AG09309 (cell line): ENCODE measurements at places on chromosomes 2 and 18.

DNA sequence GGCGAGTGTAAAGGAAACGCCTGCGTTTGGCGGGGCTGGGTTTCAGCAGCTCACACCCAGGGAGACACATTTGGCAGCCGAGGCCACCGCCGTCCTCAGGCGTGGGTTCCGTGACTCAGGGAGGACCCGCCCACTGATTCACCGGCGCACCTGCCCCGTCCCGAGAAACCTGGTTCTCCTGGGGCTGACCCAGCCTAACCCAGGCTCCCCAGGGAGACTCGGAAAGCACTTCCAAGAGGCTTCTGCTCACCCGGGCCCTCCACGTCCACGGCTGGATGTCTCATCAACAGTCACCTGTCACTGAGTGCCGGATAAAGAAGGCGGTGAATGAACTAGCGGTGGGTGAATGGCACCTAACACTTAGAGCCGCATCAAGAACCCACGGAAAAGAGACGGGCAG, 126.4 kb upstream of the CTDP1 start:
- DNase-seq: no peak

- DNase-seq: no peak
Observed at GRCh38 chr2:151051574-151052220, 210.0 kb downstream of the RBM43 start.

GRCh38 chr2:86074811-86075210, 30.9 kb downstream of the POLR1A start:
- no peak for DNase-seq

DNA sequence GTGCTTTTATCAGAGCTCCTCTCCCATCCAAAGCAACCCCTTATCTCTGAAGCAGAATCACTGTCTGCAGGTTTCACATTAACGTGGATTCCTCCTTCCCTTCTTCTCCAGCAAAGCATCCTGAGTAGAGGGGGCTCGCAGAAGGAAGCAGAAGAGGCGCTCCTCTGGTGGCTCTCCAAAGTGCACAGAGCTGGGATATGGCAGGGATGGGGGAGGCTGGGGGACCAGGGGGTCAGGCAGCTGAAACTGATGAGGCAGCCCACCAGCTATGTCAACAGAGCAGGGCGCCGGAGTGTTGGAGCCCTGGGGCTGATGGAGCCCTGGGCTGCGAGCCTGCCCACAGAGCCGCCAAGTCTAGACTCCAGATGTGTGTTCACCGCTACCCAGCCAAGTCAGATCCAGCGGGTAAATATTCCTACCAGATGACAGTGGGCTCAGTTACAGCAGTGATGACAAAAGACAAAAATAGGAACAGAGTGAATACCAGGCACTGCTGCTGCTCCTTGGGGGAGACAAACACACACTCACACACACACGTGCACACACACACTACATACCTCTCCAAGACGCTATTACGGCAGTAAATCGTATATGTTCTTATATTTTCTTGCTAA, 678.3 kb upstream of the ID2 start:
- DNase-seq: peak; percentile 71

DNA sequence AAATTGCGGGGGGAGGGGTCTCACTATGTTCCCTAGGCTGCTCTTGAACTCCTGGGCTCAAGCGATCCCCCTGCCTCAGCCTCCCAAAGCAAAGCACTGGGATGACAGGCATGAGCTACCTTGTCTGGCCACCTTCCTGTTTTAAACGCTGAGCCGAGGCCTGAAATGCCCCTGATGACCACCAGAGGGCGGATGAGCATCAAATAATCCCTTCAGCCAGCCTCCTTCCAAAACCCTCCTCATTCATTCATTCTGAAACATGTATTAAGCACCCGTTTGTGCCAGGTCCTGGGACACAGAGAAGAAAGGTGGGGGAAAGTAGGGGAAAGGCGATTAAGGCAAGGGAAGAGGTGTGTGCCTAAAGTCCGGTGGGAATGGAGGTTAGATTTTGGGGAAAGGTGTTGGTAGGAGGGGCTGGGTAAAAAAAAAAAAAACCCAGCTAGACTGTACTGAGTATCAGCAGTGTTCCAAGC, 30.7 kb upstream of the PTMA start:
- peak; percentile 45 for DNase-seq

DNA sequence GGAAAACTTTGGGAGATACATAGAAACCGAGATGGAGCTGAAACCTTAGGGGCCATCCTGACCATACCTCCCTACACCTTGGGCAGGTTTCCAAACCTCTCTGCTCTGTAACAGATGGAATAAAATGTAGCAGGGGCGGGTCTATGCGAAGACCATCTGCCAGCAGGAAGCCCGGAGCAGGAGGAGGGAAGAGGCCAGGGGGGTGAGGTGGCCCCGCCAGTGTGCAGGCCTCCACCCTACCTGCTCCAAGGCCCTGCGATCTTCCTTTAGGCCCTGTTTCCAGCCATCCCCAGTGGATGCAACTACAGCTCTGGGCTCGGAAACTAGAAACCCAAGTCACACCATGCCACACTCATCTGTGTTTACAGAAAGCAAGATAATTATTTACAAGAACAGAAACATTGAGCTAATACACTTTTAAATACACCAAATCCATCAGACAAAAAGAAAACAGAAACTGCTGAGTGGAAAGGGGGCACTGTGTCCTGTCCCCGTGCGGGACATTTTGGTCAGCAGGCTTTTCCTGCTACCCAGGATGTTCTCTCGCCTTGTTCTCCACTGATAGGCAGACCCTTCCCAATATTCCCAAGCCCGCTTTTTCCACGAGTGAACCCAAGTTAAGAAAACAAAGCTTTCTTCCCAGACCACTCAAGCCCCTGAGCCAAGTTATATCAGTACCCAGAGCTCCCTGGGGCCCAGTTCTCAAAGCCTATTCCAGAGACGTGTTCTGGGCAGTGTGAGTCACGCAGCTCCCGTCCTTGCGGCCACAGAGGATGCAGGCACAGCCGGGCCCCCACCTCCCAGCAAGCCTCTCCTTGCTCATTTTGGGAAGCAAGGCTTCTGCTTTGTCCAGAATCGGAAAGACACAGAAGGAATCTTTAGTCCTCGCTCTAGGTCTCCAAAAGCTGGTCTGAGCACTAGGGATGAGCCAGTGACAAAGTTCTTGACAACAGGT, 17.3 kb downstream of the CIB4 start:
- DNase-seq: no peak

DNA sequence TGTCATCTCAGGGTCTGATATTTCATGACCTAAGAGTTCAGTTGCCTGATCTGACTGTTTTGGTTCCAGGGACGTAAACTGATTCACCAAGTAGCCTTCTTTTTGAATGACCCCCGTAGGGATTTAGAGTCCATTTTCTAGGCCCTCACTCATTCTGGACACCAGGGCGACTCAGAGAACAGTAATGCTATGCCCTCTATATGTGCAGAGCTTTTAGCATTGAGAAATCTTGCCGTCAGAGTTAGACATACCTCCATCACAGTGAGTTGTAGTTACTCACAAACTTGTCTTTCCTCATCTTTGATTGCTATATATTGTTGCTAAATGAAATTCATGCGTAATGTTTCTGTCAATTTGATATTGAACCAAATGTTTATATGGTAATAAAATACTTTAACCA, 92.3 kb downstream of the OSBPL6 start:
- no peak for DNase-seq

- DNase-seq: no peak
Observed at GRCh38 chr2:52572469-52572894, 1195.1 kb upstream of the CHAC2 start.

- DNase-seq: no peak
Observed at GRCh38 chr2:66585587-66585986, 150.7 kb downstream of the MEIS1 start.

DNA sequence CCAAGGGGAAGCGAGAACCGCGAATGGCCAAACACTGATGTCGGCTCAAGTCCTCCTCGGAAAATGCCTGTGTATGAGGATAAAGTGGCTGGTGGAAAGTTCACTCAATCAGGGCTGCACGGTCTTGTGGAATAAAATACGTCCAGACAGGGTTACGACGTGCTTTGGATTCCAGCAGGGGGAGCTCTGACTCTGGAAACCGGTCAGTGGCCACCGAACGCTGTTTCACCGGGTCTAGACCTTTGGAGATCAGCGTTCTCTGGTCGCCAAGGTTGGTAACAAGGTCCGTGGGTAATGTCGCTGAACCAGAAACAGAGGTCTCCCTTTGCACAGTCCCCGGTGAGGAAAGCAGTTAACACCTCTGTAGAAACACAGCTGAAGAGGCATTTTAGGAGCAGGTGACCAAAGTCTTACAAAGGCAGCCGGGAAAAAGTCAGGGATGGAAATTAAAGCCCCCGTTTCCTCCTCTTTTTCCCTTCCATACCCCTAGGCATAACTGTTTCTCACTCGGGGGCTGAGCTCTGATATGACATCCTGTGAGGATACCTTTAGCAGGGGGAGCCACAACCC, 47.8 kb downstream of the CDCA7 start:
- peak; percentile 34 for DNase-seq

DNA sequence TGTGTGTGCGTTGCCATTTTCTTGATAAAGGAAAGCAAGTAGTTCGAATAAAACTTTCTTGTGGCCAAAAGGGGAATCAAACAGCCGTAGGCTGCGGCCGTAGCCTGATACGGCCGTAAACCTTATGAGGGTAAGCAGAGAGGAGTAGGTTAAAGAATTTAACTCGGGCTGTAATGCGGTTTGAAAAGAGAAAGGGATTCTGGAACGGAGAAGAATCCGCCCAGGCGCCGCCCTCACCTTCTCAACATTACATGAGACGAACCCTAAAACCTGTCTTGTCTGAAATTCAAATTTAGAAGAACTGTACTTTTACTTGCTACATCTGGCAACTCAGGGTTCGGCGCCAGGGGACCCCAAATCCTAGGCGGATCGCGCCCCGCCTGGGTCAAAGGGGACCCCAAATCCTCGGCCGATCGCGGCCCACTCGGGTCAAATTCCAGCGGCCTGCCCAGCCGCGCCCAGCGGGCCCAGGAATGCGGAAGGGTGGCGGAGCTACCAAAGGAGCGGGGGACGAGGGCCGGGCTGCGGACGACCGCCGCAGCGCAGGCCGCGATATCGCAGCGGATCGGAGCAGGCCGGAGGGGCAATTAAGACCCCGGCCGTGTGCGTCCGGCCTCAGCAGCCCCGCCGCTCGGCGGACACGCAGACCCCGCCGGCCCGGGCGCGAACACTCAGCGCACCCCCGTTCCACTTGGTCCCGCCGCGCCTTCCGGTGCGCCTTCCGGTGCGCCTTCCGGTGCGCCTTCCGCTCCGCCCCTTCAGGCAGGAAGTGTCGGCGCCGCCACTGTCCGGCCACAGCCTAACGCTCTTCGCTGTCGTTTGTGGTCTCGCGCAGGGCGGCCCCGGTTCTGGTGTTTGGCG, at the start of gene MYL12B:
Gene MYL12B (plus strand): TSS at position 761 of the 861 bp plus-strand sequence. CDS start 10,766 bp downstream, outside the sequence.
- no peak for DNase-seq

DNA sequence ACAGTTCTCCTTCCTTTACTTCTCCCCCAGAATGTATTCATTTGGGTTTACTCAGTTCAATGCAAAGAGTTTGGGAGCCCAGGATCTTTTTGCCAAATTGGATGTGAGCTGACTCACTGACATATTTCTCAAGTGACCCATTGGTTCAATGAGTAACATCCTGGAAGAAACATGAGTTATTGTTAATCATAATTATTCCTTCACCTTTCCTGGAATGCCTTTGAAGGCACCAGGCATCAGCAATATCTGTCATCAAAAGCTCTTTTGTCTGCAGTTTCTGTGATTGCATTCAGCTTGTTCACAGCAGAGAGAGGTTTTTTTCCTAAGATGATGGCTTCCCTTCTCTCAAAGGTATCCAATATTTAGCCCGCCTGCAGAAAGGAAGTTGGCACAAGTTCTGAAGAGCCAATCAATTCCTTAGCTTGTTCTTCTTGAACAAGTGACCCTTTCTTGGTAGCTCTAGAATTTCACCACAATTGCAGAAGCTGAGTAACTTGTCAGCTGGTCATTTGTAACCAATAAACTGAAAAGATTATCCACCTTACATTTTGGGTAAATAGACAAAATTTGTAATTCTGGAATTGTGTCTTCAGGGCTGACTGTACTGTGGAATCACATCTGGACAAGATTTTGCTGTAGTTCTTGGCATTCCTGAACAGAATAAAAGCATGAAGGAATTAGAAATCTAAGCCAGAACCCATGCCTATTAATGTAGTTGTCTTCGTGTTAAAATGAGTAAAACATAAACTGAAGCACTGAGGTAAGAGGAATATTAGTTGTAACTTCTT, 72.2 kb upstream of the TMEM17 start:
- DNase-seq: peak; percentile 61

- no peak for DNase-seq
Observed at GRCh38 chr2:45750001-45750400, 98.5 kb downstream of the PRKCE start.

DNA sequence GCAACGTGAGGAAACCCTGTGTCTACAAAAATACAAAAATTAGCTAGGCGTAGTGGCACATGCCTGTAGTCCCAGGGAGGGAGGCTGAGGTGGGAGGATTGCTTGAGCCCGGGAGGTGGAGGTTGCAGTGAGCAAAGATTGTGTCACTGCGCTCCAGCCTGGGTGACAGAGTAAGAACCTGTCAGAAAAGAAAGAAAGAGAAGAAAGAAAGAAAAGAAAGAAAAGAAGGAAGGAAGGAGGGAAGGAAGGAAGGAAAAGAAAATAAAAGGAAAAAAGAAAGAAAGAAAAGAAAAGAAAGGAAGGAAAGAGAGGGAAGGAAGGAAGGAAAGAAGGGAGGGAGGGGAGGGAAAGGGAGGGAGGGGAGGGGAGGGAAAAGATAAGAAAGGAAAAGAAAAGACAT, 89.9 kb upstream of the HPCAL1 start:
- DNase-seq: no peak

DNA sequence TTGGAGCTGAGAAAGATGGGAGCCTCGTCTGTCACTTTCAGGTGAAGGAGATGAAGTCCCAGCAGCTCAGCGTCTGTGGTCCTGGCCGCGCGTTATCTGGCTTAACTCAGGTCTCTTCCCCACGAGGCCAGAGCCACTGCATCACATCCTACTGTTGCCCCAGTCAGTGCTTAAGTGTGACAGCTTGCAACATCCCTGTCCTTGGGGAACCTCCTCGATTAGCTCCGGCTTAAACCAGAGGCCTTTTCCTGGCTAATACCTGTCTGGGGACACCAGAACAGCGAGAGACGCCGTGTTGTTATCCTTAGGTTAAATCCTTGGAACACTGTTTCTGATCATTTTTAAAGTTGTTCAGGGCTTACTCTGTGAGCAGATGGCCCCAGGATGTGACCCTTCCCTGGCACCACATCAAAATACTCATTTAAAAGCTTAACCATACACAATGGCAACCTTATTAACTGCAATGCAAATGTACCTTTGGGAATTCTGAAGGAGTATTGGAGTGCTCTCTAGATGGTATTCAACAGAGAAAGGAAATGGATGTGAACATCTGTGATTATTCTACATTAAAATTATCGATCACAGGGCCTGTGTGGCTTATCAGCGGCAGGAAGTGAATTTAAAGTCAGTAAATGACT, 61.2 kb upstream of the SPP2 start:
- no peak for DNase-seq

DNA sequence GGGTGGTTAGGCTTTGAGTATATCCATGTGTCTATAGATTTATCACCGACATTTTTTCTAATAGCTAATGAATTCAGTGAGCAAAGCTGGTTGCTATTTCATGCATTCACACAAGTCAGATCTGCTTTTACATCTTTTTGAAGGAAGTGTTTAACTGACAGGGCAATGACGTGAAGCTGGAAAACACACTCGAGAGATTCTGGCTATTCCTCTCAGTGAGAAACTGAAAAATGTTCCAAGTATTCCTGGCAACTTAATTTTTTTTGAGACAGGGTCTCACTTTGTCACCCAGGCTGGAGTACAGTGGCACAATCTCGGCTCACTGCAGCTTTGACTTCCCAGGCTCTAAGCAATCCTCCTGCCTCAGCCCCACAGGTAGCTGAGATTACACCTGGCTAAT, 21.2 kb downstream of the RNF138 start:
- no peak for DNase-seq
